ENCODE measurements at places on chromosomes 1 and 21. TPM values are rescaled to one million over a fixed set of nuclear protein-coding genes. Genes with fewer than 3 reads are reported as not detected.

CCDC30 gene
- 0.89 TPM for total RNA-seq

CLCC1 gene
- 73.0 TPM for total RNA-seq

CAPN8 gene
- not detected for total RNA-seq

WNT4 gene
- total RNA-seq: 0.59 TPM

AVPR1B gene
- not detected for total RNA-seq

APOBEC4 gene
- total RNA-seq: not detected

PLEKHM2 gene
- total RNA-seq: 53.4 TPM

DDAH1 gene
- total RNA-seq: 41.3 TPM

TINAGL1 gene
- 241 TPM for total RNA-seq

SLC1A7 gene
- not detected for total RNA-seq

Data from smooth muscle cell of the umbilical artery (primary cell).